Memory B cell (primary cell): ENCODE measurements at places on chromosomes 11 and 22.

DNA sequence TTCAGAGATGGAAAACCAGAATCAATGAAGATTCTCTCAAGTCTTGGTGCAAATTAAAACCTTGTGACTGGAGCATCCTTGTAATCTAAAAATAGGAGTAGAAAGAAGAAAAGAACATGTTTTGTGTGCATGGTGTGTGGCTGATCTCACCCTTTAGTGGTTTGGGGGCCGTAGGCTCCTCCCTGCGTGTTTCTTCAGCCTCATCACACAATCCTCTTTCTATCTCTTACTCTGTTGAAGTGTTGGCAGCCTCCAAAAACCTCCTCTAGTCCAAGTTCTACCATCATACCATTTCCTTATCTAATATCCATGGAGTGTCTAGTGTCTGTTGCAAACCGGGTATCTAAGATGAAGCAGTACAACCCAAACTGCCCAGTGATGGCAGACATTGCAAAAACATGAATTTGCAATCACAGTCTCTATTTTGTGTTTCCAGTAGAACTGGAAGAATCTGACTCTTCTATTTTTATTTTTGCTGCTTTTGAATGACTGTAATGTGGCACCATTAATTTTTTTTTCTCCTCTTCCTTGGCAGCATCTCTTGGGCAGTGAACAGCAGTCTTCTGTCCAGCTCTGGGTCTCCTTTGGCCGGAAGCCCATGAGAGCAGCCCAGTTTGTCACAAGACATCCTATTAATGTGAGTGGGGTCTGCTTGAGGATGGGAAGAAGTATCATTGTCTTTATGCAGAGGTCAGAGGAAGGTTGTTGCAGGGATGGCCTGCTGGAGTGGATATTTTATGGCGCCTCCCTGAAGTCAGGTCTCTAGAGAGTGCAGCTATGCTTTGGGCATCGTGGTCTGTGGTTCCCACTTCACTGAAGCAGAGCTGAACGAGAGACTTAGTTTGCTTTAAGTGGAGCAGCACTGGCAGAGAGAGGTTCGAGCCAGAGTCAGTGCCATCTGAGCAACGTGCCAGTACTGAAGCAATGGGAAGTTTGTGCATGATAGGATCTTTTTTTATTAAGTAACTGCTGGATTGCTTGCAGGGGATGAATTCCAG is 60.0 kb upstream of the SORL1-AS1 start:
- no peak for DNase-seq

DNA sequence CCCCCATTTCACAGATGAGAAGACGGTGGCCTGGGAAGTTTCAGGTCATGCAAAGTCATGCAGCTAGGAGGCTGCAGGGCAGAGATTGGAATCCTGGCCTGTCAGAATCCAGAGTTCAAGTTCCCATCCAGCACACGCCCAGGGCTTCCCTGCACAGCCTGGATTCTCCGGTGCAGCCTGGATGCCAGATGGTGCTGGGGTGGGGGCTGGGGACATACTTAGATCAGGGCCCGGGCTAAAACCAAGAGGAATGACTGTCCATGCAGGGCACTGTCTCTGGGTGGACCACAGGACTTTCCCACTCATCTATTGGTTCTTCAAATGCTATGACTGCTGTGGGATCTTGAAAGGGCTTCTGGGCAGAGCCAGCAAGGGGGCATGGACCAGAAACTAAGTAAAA is 24.6 kb downstream of the LMO1 start:
- DNase-seq, result no peak

DNA sequence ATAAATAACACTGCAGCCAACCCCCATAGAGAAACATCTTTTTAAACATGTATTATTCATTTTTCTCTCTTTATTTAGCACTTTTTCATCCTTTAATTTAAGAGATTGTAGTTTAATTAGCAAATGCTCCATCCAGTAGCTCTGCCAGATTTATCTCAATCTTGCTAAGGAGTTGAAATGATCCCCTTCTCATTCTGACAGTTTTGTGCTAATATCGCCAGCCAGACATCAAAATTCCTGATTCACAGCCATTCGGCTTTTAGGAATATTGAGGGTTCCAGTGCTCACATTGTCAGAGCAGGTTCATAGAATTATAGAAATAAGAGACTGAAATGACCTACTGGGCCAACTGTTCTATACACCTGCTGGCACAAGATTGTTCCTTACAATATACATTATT is 77.8 kb downstream of the CASP12 start:
- no peak for DNase-seq

- DNase-seq, result no peak
These were observed 32.9 kb downstream of the C11orf71 start for GRCh38 chr11:114367244-114367957.

GRCh38 chr11:33867561-33867960 is 24.3 kb downstream of the LMO2 start:
- DNase-seq, result no peak

DNA sequence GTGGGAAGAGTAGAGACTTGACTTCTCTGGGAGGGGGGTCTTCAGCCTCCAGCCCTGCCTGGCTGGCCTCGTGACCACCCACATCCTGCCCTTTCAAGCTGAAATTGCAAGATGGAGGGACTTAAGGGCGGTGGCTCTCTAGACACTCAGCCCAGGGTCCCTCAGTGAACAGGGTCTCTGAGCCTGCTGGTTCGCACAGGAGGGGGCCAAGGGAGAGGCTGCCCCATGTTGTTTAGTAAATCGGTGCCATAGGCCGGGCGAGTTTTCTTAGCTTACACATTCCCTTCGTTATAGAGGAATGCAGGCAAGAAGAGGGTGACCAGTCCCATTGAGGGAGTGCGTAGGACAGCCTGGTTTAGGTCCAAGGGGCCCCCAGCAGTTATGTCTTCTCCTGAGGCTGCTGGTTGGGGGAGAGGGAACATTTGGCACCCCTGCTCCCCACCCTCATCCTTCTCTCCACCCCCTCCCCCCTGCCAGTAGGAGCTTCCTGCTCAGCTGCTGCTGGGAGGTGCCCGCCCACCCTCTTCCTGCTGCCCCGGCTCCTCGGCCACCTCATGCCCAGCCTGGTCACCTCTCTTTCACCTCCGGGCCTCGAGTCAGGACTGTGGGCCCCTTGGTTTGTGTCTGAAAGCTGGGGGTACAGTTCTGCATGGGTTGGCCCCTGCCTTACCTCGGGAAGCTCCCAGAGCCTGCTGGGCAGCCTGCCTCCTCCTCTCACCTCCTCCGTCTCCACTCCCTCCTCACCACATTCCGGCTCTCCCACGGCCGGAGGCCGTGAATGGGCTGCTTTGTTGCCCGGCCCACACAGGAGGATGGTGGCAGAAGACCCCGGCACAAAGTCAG is 3.9 kb downstream of the FRMD8 start:
- DNase-seq, result no peak

- DNase-seq, result no peak
These were observed 101.8 kb downstream of the DDX10 start for GRCh38 chr11:108766596-108767173.

DNA sequence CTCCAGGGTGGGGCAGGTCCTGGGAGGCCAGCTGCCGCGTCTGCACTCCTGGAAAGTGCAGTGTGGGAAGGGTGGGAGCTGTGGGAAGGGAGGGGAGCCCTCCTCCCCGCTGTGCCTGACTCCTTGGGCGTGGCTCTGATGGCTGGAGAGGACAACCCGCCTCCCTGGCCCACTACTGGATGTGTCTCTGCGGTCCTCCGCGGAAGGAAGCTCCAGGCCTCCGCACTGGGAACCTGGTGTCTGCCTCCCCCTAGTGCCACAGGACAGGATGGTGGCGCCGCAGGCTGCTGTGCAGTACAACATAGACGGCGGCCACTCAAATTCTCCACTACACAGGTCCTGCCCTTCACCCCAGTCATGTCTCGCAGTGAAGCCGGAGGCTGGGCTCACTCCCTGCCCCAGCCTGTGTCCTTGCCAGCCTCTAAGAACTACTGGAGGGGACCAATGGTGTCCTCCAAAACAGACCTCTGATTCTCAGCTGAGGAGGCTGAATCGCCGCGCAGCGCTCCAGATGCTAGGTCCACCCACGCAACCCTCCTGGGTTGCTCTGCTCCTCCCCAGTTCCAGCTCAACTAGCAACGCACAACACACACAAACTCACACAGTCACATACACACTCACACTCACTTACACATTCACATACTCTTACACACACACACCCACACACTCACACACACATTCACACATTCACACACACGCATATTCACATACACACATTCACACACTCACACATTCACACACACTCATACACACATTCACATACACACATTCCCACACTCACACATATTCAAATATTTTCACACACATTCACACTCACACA is 12.4 kb upstream of the DSCAML1 start:
- no peak for DNase-seq

DNA sequence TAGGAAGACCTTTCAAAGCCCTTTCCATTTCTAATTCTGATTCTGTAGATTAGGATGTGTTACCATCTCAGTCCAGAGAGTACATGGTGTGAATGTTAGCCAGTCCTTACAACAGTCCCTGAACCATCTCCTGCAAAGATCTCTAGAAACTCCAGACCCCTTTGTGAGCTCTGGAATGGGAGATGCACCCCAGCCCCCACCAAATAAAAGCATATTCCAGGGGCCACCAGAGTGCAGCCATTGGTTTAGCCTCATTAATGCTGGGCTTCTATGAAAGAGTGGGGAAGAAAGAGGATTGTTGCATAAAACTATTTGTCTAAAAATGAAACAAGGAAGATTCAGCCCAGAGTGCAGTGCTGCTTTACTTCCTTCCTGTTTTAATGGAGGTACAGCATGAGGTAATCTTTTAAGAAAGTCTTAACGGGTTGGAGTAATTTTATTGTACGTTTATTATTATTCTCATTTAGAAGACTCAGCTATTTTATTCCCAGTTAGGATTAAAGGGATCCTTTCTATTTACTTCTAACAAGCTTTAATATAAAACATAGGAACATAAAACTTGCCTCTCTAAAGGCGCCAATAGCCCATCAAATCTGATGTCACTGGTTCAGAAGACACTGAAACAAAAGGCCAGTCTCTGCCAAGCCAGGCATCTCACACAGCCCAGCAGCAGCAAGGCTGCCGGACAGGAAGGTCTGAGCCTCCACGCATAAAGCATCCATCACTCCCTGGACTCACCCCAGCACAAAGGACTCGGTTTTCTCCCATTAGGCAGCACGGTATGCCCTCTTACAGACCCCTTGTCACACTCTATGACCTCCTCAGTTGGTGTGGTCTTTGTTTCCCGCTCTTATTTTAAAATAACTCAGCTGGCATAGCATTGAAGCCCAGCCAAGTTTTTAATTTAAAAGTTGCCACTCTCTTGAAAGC is 203.9 kb upstream of the BLID start:
- no peak for DNase-seq

DNA sequence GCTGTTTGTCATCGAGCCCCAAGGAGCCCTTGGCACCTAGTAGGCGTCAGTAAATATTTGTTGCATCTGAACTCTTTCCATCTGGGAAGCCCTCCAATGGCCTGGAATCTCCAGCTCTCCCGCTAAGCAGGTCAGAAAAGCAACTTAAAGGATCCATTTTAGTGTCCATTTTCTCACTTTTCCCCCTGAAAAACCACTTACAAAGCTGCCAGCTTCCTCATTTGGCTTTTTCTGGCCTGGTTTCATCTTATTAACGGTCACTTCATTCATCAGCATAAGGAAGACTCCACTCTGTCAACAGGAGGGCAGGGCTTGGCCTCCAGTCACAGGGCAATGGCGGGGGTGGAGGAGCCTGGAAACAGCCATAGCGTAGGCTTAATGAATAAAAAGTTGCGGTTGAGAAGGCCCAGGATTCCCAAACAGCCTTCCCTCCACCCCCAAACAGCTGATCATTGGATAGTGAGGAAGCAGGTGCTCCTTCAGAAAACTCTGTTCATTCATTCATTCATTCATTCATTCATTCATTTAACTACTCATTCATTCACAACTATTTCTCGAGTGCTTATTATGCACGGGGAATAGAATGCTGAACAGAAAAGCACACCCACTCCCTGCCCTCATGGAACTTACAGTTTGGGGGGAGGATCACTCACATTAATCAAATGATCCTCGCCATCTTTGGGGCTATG is 104.5 kb upstream of the RCN1 start:
- DNase-seq, result no peak

DNA sequence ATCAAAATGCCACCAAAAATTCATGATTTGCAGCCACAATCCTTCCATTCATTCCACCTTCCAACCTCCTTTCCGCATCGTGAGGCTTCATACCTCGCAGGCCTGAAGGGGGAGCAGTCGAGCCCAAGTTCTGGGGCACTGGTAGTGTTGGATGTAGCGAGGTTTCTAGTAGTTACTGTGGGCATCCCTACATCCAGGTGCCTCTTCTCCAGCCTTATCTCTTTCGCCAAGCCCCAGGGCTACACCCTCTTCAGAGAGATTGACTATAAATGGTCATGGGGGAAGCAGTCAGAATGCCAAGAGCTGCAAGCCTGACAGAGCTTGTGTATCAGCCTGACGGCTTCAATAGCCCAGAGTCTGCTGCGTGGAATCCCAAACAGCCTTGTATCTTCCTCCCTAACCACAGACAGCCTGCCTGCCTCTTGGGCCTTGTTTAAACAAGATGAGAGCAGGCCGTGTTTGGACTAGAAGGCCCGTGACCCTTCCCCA is 28.9 kb downstream of the CLMP start:
- DNase-seq, result no peak

GRCh38 chr11:92960886-92961285 is 8.6 kb upstream of the MTNR1B start:
- no peak for DNase-seq

DNA sequence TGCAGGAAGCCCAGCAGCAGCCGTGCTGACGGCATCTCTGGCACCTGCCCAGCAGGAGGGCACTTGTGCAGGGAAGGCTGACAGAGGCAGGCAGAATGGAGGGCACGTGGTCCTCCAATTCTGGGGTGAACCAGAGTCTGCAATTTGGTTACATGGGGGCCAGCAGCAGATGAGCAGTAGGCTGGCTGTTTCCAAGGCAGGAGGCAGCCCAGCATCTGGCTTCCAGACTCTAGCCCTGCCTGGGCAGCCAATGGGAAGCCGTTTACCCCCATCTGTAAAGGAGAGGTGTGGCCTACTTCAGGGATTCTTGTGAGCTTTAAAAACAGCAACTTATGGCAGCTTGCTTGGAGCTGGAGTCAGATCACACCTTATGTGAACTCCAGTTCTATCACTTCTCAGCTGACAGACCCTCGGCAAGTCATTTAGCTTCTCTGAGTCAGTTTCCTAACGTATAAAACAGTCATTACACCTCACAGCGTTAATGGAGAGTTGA is 27.9 kb upstream of the RASL10A start:
- DNase-seq, result no peak
